ENCODE measurements at places on chromosomes 6 and 20. TPM values are rescaled to one million over a fixed set of nuclear protein-coding genes. Genes with fewer than 3 reads are reported as not detected.

DNA sequence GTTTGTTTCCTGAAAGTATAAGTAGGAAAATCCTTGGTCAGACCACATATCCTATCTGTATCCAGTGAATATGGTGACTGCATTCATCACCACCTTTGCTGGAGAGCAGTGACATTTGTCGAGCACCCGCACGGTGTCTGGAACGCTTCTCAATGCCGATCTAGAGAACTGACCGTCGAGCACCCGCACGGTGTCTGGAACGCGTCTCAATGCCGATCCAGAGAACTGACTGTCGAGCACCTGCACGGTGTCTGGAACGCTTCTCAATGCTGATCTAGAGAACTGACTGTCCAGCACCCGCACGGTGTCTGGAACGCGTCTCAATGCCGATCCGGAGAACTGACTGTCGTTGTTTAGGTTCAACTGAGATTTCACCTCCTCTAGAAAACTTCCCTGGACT lies 67.8 kb downstream of the HUS1B start:
- no peak for DNase-seq

- no peak for DNase-seq
Observed at GRCh38 chr20:49786196-49786595, 26.4 kb upstream of the SLC9A8 start.

DNA sequence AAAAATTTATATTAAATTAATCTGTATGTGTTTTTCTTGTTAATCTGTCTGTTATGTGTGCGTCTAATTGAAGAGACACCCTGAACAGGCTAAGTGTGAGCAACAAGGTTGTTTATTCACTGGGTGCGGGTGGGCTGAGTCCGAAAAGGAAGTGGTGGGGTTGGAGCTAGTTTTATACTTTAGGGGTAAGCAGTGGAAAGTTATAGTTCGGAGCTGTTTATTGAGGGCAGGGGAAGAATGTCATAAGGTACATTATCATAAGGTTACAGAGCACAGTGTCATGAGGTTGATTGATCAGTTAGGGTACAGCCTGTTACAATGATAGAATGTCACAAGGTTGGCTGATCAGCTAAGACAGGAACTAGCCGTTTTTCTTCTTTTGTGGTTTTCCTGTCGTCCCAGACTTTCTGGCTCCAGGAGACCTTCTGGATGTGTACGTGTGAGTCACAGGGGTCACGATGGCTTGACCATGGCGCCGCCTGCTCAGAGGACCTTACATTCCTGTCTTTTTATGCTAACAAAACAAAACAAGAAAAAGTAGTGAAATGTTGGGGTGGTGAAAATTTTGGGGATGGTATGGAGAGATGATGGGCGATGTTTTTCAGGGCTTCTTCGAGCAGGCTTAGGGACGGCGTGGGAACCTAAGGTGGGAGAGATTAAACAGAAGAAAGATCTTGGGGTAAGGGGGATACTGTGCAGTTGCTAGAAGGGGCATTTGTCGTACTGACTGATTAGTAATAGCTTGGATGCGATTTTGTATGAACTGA lies 754.0 kb upstream of the ADGRB3 start:
- DNase-seq = peak; percentile 5

Gene COL11A2
- 0.63 TPM for total RNA-seq

Measured in PC-3 (cell line).